ENCODE measurements at places on chromosomes 11 and 22. TPM values are rescaled to one million over a fixed set of nuclear protein-coding genes. Genes with fewer than 3 reads are reported as not detected.

The IFT27 gene
- 27.2 TPM for total RNA-seq

The DMC1 gene
- 10.1 TPM for total RNA-seq

The OR8G1 gene
- total RNA-seq: not detected

The PKDREJ gene
- not detected for total RNA-seq

The POU2F3 gene
- total RNA-seq: not detected

The ANO5 gene
- total RNA-seq: 0.08 TPM

The YAP1 gene
- not detected for total RNA-seq

The NADSYN1 gene
- 127 TPM for total RNA-seq

The POU2AF1 gene
- 2.4 TPM for total RNA-seq

The INTS4 gene
- total RNA-seq: 45.1 TPM

The OR51E1 gene
- total RNA-seq: not detected

The OR8B4 gene
- total RNA-seq: not detected

The PANX3 gene
- not detected for total RNA-seq

The DRD4 gene
- total RNA-seq: 0.76 TPM

The CD3E gene
- total RNA-seq: 515 TPM

The MLC1 gene
- 8.3 TPM for total RNA-seq

The NCF4 gene
- 44.1 TPM for total RNA-seq

The CAPN1 gene
- 170 TPM for total RNA-seq

The DDIAS gene
- total RNA-seq: 18.6 TPM

The OR52I1 gene
- not detected for total RNA-seq

The RPS6KB2 gene
- 66.9 TPM for total RNA-seq

The FJX1 gene
- 0.11 TPM for total RNA-seq

The ABCG4 gene
- total RNA-seq: not detected

The DBX1 gene
- total RNA-seq: not detected

The KCNK7 gene
- 0.99 TPM for total RNA-seq

The CD3G gene
- total RNA-seq: 227 TPM

The RCOR2 gene
- 0.60 TPM for total RNA-seq

The KCNJ4 gene
- total RNA-seq: not detected

The MS4A3 gene
- total RNA-seq: not detected

The APOL1 gene
- total RNA-seq: 37.4 TPM

The TRIM51 gene
- not detected for total RNA-seq

The SLC22A9 gene
- total RNA-seq: not detected

The MRGPRX3 gene
- not detected for total RNA-seq

The CPT1A gene
- total RNA-seq: 69.1 TPM

The ADSL gene
- total RNA-seq: 109 TPM

The KLHDC7B gene
- 12.0 TPM for total RNA-seq

The PTDSS2 gene
- total RNA-seq: 24.6 TPM

The CHST1 gene
- not detected for total RNA-seq

The CCDC89 gene
- total RNA-seq: 0.63 TPM

The MFNG gene
- 232 TPM for total RNA-seq

The SLC25A45 gene
- 28.2 TPM for total RNA-seq

The CRYAB gene
- not detected for total RNA-seq

The CD6 gene
- total RNA-seq: 222 TPM

The OR2AG1 gene
- total RNA-seq: not detected

The APOBEC3B gene
- 12.1 TPM for total RNA-seq

The FAM180B gene
- not detected for total RNA-seq

The ANGPTL5 gene
- not detected for total RNA-seq

The OR6T1 gene
- total RNA-seq: not detected

The OR4A16 gene
- not detected for total RNA-seq

The TRIM6 gene
- 0.58 TPM for total RNA-seq

The PHOX2A gene
- not detected for total RNA-seq

The SLC6A5 gene
- not detected for total RNA-seq

The GALNT18 gene
- 0.23 TPM for total RNA-seq

The H19 gene
- not detected for total RNA-seq
